Stimulated activated CD8-positive, alpha-beta memory T cell treated with anti-CD3 and anti-CD28 coated beads, Interleukin-4, amount 100 ng/mL, for 1 hour (primary cell): ENCODE measurements at places on chromosomes 1 and 21.

DNA sequence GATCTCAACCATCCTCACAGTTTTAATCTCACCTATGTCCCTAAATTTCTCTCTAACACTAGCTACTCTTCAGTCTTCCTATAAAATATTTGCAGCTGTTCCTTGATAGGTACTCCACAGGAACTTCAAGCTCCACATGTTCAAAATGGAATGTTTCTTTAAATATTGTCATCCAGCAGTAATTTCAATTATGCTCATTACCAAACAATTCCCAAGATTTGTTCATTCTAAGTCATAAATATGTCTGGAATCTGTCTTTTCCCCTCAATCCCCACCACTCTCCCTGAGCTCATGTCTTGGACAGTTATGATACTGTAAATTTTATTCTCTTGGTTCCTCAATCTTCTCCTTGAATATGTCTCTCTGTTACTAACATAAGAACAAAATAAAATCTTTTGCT, 214.4 kb downstream of the NRIP1 start:
- no peak for DNase-seq

- DNase-seq, result no peak
Measured at GRCh38 chr1:30183895-30184294, 539.5 kb downstream of the MATN1 start.

DNA sequence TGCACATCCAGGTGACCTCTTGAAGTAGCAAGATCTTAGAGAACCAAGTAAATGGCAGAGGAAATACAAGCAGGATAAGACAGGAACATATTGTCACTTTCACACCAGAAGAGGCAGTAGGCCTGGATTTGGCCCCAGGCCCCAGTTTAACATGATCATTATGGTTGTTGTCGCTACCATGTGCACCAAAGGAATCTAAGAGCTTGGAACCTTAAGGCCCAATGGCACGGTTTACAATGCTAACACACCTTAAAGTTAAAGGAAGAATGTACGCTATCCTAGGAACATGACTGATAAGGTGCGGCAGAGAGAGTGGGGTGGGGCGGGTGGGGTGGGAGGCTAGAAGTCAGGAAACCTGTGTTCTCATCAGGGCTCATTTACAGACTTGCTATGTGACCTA, 147.5 kb downstream of the ROR1 start:
- DNase-seq, result no peak

DNA sequence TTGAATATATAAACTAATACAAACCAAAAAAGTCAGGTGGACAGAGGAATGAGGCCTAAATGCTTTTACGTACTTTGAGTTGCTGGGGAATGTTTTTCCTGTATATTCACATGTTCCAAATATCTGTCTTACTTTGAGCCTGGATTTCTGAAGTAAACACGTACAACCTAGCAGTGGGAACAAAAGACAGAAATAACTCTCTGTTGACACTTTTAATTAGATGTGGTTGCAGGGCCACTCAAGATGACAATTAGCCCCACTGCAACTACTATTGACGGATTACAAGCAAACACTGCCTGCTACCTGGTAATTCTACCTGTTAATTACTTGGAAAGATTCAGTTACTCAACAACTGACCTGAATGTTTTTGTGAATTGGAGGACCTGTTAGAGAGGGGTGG, 196.9 kb downstream of the TTLL7 start:
- no peak for DNase-seq

- no peak for DNase-seq
Measured at GRCh38 chr1:209249280-209249670, 334.2 kb upstream of the CAMK1G start.

DNA sequence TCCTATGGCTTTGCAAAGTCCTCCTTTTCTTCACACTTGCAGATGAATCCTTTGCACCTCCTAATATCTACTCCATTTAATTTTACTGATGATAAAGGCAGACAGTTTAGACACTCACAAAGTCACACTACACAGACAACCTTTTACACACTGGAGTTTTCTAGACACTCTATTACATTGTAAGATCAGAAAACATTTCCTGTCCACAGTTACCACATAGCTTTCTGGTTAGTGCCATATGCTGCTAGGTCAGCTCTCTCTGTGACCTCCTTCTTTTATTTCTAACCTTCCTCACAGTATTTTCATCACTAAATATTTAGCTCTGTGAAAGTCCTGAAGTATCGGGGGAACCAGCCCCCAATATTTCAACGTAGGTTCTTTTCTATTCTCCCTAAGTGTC, 5.1 kb downstream of the SH2D1B start:
- no peak for DNase-seq

- DNase-seq, result no peak
Measured at GRCh38 chr21:43188592-43189210, 19.9 kb downstream of the CRYAA start.

DNA sequence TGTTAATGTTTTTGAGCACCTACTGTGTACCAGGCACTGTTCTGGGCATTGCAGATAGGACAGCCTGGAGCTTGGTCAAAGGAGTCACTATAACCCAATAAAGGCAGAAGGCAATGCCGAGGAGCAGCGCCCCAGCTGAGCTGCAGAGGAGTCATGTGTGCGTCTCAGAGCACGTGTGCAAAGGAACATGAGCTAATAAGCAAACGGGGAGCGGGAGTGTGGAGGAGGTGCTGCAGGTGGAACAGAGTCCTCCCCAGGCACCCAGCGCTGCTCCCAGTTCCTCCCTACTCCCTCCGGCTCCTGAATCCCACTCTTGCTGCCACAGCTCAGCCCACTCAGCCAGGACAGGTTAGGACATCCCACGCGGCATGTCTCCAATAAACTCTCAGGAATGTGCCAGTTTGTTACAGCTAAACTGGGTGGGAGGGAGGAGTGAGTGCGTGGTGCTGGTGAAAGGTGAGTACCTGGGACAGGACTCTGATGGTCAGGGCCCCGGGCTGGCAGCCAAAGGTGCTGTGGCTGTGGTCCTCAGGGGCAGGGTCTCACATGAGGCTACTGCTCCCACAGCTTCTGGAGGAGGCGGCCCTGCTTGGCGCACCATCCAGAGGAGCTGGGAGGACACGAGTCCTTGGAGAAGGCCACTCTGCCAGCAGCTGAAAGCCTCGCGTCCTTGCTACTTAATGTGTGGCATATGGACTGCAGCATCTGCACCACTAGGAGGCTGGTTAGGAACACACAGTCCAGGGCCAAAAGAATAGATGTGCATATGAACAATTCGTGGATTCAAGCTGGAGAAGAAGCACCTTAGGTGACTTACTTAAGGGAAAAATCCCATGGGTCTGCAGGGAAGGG, 52.3 kb downstream of the GRIK3 start:
- no peak for DNase-seq

GRCh38 chr1:78437396-78437795, 53.4 kb upstream of the PTGFR start:
- no peak for DNase-seq

GRCh38 chr21:28159396-28159795, 833.3 kb downstream of the LTN1 start:
- DNase-seq, result no peak

- DNase-seq, result no peak
Measured at GRCh38 chr1:80413969-80414368, 1386.8 kb upstream of the ADGRL2 start.

- DNase-seq, result no peak
Measured at GRCh38 chr1:232110281-232111090, 483.9 kb downstream of the DISC1 start.

GRCh38 chr1:111747282-111747734, 8.1 kb upstream of the INKA2 start:
- DNase-seq, result no peak

- no peak for DNase-seq
Measured at GRCh38 chr1:179151908-179152682, 70.2 kb downstream of the TOR3A start.

DNA sequence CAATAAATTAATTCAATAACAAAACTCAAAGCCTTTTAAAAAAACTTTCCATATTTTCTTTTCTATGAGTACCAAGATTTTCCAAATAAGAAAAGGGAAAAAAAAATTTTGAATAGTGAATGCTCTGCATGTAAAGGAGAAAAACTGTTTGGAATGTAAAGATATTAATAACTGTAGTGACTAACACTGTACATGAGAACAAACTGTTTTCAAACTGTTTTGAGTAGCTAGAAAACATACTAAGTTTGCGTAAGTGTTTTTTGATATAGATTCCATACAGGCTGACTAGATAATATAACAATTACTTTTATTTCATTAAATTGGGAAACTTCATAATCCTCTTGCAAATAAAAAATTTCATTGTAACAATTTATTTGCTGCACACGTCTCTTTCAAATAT, 150.5 kb downstream of the DPYD start:
- DNase-seq, result no peak

GRCh38 chr1:34603594-34603993, 151.3 kb upstream of the GJB5 start:
- DNase-seq, result no peak

DNA sequence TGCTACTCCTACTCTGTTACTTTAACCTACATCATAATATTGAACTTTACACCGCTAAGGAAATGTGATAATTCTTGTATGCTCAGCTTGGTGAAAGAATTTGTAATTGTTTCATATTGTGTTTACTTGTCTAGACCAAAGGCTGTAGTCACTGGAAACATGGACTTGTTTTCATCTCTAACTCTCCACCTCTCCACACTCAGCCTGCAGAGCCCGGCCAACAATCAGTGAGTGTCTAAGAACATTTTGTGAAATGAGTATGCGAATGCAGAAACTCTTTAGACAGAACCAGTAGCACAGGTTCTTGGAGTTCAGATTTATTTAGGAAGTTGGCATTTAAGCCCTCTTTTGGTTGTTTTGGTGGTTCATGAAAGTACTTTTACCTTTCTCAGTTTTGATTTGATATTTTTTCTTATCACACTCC, 3.2 kb upstream of the RWDD3 start:
- DNase-seq, result no peak

DNA sequence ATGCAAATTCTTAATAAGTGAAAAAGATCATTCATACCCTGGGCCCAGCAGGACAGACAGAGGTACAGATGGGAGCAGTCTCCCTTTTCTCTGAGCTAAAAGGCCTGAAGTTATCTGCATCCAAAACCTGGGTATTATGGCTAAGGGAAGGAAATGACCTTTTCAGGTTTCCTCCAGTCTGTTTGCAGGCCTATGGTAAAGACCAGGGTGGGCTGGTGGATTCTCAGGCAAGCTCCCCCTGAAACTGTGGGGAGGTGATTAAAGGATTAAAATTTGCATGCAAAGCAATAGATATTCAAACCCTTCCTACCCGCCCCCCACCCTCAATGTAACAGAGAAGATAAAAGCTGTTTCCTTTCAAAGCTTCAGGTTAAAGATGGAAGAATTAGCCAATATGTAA, 471.8 kb upstream of the RUNX1 start:
- DNase-seq, result no peak

DNA sequence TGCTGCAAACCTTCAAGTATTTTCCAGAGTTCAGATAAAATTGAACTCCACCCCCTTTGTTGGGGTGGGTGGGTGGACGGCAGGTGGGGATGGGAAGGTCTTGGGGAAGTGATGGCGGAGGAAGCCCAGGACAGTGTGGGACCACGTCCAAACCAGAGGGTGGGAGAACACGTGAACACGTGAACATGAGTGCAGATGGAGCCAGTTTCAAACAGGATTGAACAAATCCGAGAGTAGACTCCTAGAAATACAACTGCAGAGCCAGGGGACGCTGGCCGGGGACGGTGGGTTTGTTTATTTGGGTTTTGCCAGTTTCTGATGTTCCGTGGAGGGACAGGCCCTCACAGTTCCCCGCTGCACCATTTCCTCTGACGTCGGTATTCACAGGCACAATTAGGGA, 2.9 kb downstream of the KRTAP10-2 start:
- DNase-seq, result no peak

DNA sequence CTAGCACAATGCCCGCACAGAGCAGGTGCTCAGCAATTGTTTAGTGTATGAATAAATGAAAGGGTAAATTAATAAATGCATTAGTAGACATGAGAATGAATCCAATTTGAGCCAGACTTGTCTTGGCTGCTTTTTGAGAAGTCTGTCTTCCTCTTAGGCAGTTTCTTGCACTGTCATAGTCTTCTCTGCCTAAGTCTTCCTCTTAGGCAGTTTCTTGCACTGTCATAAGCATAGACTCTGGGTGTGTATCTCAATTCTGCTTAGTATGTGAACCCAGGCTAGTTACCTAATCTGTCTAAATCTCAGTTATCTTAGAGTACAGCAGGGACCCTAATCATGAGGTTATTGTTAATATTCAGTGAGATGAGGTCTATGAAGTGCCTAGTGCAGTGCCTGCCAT, 27.2 kb downstream of the NHLH2 start:
- no peak for DNase-seq

- no peak for DNase-seq
Measured at GRCh38 chr1:178684542-178685000, 40.5 kb upstream of the RALGPS2 start.

DNA sequence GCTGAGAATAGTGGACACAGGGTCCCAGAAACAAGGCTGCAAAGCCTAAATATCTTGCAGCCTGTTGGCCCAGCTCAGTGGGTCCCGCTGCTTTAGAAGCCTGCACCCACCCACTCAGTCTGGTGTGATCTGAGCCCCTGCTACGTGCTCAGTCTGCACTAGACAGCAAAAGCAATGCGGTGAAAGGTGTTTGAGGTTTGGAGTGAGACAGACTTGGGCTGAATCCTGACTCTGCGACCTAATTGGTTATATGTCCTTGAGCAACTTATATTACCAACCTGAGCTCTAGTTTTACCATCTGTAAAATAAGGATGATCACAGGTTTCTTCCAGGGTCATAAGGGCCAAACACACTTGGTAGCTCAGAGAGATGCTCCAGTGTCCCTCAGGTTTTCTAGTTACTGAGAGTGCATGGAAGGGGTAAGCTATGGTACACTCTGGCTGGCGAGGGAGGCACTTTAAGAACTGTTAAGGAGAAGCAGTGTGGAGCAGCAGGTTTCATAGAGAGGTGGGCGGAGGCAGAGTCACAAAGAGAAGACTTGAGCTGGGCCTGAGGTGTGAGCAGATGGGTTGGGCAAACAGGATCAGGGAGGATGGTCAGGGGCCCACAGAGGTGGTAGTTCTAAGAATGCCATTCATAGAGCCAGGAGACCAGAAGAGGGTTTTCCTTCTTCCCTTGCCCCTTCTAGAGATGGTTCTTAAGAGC, 10.1 kb downstream of the TMEM200B start:
- DNase-seq, result no peak

DNA sequence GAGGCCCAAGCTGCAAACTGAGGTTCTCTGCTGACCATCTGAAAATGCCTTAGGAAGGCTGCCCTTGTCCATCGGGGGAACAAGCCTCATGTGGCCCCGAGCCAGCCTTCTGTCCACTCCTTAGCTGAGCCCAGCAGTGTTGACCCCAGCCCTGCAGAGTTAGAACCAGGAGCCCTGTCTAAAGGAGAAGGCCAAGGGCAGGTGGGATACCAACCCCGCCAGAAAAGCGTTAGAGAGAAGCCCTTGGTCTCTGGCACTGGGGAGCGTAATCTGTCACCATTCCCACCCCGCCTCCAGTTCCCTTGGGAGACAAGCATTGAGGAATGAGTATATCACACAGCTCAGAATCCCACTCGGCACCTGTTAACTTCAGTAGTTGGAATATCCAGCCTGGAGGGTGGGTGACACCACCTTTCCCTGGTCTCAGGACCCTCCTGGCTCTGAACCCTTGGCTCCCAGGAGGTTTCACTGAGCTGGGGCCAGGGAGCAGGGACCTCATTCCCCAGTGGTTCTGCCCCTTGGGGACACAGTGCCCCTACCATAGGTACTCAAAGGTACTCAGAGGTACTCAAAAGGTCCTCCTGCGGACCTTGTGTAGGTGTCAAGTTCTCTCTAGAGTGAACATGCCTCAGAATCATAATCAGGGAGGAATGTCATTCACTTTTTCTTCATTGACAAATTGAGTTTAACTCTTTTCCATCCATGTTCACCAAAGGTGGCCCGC, 16.4 kb downstream of the ETS2 start:
- DNase-seq, result no peak
